ENCODE measurements at places on chromosomes 4 and X.

GRCh38 chrX:47501226-47502074 is 18.4 kb upstream of the ZNF41 start:
- no peak for DNase-seq

- no peak for DNase-seq
These were observed 61.6 kb upstream of the TMEM33 start for GRCh38 chr4:41873380-41874295.

GRCh38 chrX:151729056-151729725 is 5.4 kb upstream of the CNGA2 start:
- DNase-seq: no peak

GRCh38 chrX:10296576-10296975 is 139.8 kb downstream of the CLCN4 start:
- no peak for DNase-seq

All from NCI-H1694 (cell line).